ENCODE measurements at places on chromosomes 1 and 21.
A peak's percentile ranks its signal among the peaks of the same experiment; 100 is the strongest.

GRCh38 chr21:42309753-42310213, 5.4 kb downstream of the TFF3 start:
- H3K4me3 ChIP-seq = no peak overlapping the region
- H3K36me3 ChIP-seq = no peaks in the 10 kb centered on the region
- no peak overlapping the region for H3K27ac ChIP-seq

GRCh38 chr1:2557482-2558400, 1.6 kb downstream of the TNFRSF14 start:
- H3K27me3 ChIP-seq = no peaks in the 10 kb centered on the region
- no peaks in the 10 kb centered on the region for H3K36me3 ChIP-seq
- H3K4me3 ChIP-seq = no peak overlapping the region
- peaks cover 14% of the 10 kb centered on the region for H3K4me1 ChIP-seq
- no peak overlapping the region for H3K27ac ChIP-seq

GRCh38 chr1:164576291-164577271, 17.6 kb downstream of the PBX1 start:
- H3K27me3 ChIP-seq = no peaks in the 10 kb centered on the region
- no peaks in the 10 kb centered on the region for H3K36me3 ChIP-seq
- no peaks in the 10 kb centered on the region for H3K4me1 ChIP-seq
- no peak overlapping the region for H3K4me3 ChIP-seq
- no peak overlapping the region for H3K27ac ChIP-seq

DNA sequence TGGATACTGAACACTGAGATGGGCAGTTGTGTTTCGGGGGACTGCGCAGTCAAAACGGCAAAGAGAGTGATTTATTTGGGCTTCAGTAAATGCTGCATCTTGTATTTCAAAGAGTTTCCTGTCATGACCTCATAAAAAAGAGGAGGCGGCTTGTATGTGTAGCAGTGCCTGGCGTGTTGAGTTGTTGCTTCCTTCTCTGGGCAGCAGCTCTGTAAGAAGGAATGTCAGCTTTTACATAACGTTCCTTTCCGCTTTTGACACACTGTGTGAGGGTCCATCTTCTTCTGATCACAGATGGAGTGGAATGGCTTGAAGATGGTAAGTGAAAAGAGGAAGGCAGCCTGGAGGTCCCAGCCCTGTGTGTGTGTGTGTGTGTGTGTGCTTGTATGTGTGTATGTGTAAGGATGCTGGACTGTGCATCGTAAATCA, 941 bp downstream of the ELAVL4 start:
- H3K36me3 ChIP-seq = no peaks in the 10 kb centered on the region
- H3K4me1 ChIP-seq = peaks cover 6% of the 10 kb centered on the region
- peak; percentile 41 for DNase-seq
- H3K27ac ChIP-seq = no peak overlapping the region
- no peak overlapping the region for H3K4me3 ChIP-seq

GRCh38 chr1:115746021-115746690, 22.4 kb downstream of the CASQ2 start:
- no peaks in the 10 kb centered on the region for H3K4me1 ChIP-seq
- H3K4me3 ChIP-seq = no peak overlapping the region
- no peaks in the 10 kb centered on the region for H3K36me3 ChIP-seq
- H3K27me3 ChIP-seq = no peaks in the 10 kb centered on the region
- no peak overlapping the region for H3K27ac ChIP-seq
- no peak for DNase-seq

- no peak overlapping the region for H3K27ac ChIP-seq
- no peaks in the 10 kb centered on the region for H3K4me1 ChIP-seq
- DNase-seq = no peak
- no peak overlapping the region for H3K4me3 ChIP-seq
- H3K27me3 ChIP-seq = no peaks in the 10 kb centered on the region
Observed at GRCh38 chr1:168470901-168471431, 72.8 kb downstream of the XCL2 start.

DNA sequence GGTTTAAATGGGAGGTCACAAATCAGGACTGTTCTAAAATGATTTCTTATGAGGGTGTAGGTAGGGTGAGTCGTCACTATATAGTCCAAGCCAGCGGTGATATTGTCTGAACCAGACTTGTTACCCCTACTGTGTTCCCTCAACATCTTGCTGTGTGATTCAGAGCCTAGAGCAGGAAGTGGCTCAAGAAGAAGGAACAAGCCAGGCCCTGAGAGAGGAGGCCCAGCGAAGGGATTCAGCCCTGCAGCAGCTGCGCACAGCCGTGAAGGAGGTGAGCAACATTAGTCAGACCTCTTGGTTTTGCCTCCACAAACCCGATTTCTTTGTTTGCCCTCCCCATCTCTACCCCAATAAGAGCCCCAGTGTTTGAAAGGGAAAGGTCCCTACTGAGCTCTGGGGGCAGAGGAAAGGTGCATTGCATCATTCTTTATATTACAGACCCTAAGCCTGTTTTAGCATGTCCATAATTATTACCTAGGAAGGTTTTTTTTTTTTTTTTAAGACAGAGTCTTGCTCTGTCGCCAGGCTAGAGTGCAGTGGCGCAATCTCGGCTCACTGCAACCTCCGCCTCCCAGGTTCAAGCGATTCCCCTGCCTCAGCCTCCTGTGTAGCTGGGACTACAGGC, 5.0 kb upstream of the SH3BGRL3 start:
- H3K36me3 ChIP-seq = peaks cover 33% of the 10 kb centered on the region
- H3K4me3 ChIP-seq = no peak overlapping the region
- no peak for DNase-seq
- H3K27ac ChIP-seq = no peak overlapping the region

DNA sequence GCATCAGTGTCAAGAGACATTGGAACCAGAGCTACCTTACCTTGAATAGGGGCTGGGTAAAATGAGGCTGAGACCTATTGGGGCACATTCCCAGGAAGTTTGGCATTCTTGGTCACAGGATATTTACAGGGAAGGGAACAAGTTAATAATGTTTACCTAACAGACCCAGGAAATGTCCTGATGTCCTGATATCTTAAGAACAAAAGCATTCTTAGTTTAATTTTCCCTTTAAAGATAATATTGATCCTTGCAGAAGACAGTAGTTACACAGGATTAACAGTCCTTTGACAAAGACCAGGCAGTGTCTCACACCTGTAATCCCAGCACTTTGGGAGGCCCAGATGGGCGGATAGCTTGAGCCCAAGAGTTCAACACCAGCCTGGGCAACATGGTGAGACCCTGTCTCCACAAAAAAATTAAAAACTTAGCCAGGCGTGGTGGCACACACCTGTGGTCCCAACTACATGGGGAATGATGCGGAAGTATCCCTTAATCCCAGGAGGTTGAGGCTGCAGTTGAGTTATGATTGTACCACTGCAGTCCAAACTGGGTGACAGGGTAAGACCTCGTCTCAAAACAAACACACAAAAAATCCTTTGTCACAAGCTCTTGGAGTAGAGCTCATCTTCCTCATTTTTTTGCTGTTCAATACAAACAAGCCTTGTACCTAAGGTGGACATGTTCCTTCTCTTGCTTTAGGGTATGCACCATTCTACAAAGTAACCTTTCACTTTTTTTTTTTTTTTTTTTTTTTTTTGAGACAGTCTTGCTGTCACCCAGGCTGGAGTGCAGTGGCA, 1.3 kb upstream of the TOMM20 start:
- no peaks in the 10 kb centered on the region for H3K27me3 ChIP-seq
- peaks cover 29% of the 10 kb centered on the region for H3K4me1 ChIP-seq
- no peak overlapping the region for H3K27ac ChIP-seq
- DNase-seq = no peak
- H3K36me3 ChIP-seq = peaks cover 26% of the 10 kb centered on the region
- no peak overlapping the region for H3K4me3 ChIP-seq

GRCh38 chr1:174871886-174872285, 127.9 kb upstream of the CACYBP start:
- H3K36me3 ChIP-seq = no peaks in the 10 kb centered on the region
- H3K27me3 ChIP-seq = no peaks in the 10 kb centered on the region
- H3K4me1 ChIP-seq = peaks cover 37% of the 10 kb centered on the region
- H3K4me3 ChIP-seq = no peak overlapping the region

- no peak for DNase-seq
- H3K27me3 ChIP-seq = no peaks in the 10 kb centered on the region
- H3K27ac ChIP-seq = no peak overlapping the region
- H3K4me3 ChIP-seq = no peak overlapping the region
- no peaks in the 10 kb centered on the region for H3K4me1 ChIP-seq
Observed at GRCh38 chr1:218852527-218852926, 321.2 kb upstream of the LYPLAL1 start.

DNA sequence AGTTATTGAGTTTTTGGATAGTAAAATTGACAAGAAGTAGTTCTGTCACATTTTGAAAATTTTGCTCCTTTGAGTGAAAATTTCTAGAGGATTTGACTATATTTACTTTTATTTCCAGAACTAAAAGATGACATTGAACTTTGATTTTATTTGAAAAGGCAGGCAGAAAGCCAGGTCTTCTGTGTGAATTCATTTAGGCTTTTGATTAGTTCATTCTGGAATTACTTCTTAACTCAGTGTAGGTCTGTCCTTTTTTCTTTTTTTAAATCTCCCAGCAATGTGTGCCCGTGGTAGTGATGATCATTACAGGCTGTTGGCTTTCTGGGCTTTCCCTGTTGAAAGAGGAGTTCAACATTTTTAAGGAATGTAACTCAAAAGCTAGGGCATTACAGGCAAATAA, 53.8 kb downstream of the MACO1 start:
- H3K4me3 ChIP-seq = no peak overlapping the region
- peak overlapping the region; percentile 83 for H3K27ac ChIP-seq
- no peak for DNase-seq
- peaks cover 68% of the 10 kb centered on the region for H3K4me1 ChIP-seq
- H3K27me3 ChIP-seq = no peaks in the 10 kb centered on the region
- peaks cover 22% of the 10 kb centered on the region for H3K36me3 ChIP-seq

DNA sequence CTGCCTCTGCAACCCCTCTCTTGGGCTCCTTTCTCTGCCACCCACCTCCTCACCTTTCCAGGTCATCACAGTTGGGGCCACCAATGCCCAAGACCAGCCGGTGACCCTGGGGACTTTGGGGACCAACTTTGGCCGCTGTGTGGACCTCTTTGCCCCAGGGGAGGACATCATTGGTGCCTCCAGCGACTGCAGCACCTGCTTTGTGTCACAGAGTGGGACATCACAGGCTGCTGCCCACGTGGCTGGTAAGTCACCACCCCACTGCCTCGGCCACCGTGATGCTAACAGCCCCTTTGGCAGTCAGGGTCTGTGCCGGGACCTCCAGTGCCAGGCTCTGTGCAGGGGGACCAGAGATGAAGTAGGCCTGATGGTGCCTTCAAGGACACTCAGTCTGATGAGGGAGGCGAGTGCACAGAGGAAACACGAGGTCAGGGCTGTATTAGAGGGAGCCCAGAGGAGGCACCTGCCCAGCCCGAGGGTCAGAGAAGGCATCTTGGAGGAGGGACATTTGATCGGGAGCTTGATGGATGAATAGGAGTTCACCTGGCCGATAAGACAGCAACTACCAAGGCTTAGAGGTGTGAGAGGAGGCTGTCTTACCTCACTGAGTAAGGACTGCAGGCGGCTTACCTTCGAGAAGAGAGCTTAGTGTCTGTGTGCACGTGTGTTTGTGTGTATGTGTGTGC, 18.1 kb downstream of the PCSK9 start:
- no peaks in the 10 kb centered on the region for H3K27me3 ChIP-seq
- H3K4me3 ChIP-seq = no peak overlapping the region
- H3K4me1 ChIP-seq = no peaks in the 10 kb centered on the region
- no peaks in the 10 kb centered on the region for H3K36me3 ChIP-seq
- H3K27ac ChIP-seq = no peak overlapping the region

- peaks cover 4% of the 10 kb centered on the region for H3K27me3 ChIP-seq
- H3K4me1 ChIP-seq = no peaks in the 10 kb centered on the region
- no peak for DNase-seq
- H3K27ac ChIP-seq = no peak overlapping the region
Observed at GRCh38 chr1:168643152-168643551, 66.7 kb downstream of the XCL1 start.

DNA sequence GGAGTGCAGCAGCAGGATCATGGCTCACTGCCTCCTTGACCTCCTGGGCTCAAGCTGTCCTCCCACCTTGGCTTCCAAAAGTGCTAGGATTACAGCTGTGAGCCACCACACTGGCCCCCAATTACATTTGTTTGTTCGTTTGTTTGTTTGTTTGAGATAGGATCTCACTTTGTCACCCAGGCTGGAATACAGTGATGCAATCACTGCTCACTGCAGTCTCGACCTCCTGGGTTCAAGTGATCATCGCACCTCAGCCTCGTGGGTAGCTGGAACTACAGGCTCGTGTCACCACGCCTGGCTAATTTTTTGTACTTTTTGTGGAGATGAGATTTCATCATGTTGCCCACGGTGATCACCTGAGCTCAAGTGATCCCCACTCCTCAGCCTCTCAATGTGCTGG, 2.0 kb upstream of the VPS72 start:
- H3K36me3 ChIP-seq = no peaks in the 10 kb centered on the region
- H3K4me3 ChIP-seq = no peak overlapping the region
- H3K27me3 ChIP-seq = no peaks in the 10 kb centered on the region
- DNase-seq = no peak

DNA sequence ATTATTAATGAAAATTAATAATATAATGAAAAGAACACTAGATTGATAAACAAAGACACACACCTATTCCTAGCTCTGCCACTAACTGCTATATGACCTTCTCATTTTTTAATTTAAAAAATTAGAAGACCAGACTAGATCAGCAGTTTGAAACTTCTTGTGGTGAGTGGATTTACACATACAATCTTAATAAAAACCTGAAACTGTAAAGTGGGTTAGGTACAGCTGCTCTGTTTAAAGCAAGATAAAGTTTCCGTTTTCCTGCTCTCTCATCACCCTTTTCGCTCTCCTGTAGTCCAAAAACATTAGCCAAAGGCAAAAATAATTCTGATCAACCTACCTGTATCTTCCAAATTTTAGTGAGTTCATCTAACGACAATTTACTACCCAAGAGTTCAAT, 58.6 kb downstream of the USP24 start:
- H3K4me1 ChIP-seq = no peaks in the 10 kb centered on the region
- peaks cover 57% of the 10 kb centered on the region for H3K36me3 ChIP-seq
- H3K27me3 ChIP-seq = no peaks in the 10 kb centered on the region
- DNase-seq = no peak
- H3K27ac ChIP-seq = no peak overlapping the region
- H3K4me3 ChIP-seq = no peak overlapping the region

- no peak for DNase-seq
- peaks cover 8% of the 10 kb centered on the region for H3K4me1 ChIP-seq
- no peak overlapping the region for H3K4me3 ChIP-seq
- no peaks in the 10 kb centered on the region for H3K36me3 ChIP-seq
- no peak overlapping the region for H3K27ac ChIP-seq
Observed at GRCh38 chr1:172915271-172915670, 135.5 kb downstream of the TNFSF18 start.

DNA sequence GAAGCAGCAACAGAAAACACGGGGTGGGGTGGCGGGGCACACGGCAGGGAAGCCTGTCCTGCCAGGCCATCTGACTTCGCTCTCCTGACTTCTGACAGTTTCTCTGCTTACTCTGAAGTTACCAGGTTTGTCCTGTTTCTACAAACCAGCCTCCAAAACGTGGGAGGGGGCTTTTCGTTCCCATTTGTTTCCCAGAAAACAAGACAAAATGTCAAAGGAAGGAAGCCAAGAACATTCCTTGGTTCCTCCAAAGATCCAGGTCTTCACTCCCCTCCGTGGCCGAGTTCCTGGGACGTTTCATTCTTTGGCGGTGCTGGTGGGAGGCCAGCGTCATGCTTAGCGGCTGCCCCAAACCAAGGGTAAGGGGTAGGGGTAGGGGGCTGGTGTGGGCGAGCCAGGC, 49.6 kb downstream of the MEGF6 start:
- no peaks in the 10 kb centered on the region for H3K4me1 ChIP-seq
- no peak overlapping the region for H3K4me3 ChIP-seq
- no peaks in the 10 kb centered on the region for H3K27me3 ChIP-seq
- H3K36me3 ChIP-seq = no peaks in the 10 kb centered on the region
- no peak overlapping the region for H3K27ac ChIP-seq

Data from Karpas-422 (cell line).